Right kidney (tissue), 9 donors: ENCODE measurements at places on chromosomes 7 and 10.

DNA sequence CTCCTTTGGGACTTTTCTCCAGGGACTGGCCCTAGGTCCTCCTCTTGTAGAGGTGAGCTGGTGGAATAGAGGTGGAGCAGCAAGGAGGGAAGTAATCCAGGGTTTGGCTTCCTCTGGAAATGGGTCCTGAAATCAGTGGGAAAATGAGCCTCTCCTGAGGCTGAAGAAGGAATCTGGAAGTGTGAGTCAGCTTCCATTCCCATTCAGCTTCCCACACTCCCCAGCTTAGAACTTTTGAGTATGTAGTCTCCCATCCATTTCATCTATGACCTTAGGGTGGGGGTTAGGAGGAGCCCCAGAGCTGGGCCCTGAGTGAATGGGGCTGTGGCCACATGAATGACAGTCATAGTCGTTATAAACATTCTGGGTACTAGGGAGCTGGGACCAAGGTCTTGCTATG lies 17.7 kb downstream of the LDB1 start:
- DNase-seq = no peak

DNA sequence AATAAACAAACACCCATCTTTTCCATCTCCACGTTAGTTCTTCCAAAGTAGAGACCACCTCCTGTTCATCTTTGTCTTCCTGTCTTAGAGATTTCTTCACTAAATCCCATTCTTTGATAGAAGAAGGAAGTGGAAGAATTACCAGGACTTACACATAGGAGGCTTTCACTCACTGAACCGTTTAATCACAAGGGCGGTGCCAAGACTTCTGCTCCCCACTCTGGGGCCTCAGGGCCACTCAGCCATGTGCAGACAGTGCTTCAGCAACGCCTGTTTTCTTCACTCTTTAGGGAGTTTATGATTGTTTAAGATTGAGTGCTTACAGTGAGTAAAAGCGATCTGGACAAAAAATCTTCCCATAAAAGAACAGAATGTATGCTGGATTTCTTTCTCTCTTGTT lies 63.9 kb upstream of the SORCS3 start:
- no peak for DNase-seq

- DNase-seq = no peak
Observed at GRCh38 chr10:110474017-110474416, 23.7 kb upstream of the DUSP5 start.

GRCh38 chr10:113524120-113524519 lies 28.7 kb upstream of the HABP2 start:
- no peak for DNase-seq

- no peak for DNase-seq
Observed at GRCh38 chr7:30900053-30900452, 11.6 kb upstream of the AQP1 start.

- no peak for DNase-seq
Observed at GRCh38 chr7:69588773-69589172, 9.5 kb upstream of the AUTS2 start.

DNA sequence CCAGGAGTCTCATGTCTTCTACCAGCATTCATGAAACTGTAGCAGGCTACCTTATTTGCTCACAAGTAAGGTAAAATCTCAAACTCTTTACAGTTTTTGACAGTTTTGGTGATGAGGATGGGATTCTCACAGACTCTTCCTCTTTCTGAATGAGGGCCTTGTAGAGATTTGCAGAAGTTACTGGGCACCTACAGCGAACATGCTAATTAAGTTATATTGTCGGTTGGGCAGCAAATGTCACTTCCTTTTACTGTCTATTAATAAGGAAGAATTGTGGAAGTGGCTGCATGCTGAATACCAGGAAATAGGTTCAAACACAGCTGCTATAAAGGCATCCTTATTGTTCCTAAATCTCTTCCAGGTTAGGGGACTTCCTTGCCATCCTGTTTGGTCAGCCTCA lies 189.6 kb downstream of the DNAJC1 start:
- DNase-seq = no peak
